ENCODE measurements at places on chromosomes 4 and X.

DNA sequence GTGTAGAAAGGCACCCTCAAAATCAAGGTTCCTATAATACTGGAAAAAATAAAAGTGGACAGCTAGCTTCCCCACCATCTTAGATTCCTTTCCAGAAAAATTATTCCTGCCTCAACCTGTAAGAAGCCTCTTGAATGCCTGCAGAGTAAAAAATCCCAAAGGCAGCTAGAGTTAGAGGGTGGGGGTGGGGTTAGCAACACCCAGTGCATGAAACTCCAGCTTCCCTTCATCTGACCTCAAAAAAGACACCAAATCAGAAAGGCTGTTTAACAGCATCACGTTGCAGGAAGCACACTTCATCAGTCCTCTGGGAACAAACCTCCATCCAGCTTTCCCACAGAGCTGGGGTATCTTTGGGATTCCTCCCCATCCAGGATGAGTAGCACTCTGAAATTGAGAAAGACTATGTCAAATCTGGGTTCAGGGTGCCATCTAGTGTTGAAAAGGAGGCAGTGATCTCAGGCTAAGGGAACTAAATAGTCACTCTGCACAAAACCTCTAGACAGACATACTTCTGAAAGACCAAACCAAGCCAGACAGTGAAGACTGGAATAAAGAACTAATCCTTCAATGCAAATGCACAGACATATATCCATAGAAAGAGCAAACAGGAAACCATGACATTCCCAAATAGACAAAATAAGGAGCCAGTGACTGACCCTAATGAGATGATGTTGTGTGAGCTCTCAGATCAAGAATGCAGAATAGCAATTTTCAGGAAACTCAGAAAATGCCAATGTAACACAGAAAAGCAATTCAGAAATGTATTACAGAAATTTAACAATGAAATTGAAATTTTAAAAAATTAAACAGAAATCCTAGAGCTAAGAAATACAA lies 97.9 kb downstream of the ARHGEF9 start:
- no peak for DNase-seq

- DNase-seq, result no peak
Observed at GRCh38 chrX:69094977-69095669, 70.1 kb downstream of the PJA1 start.

DNA sequence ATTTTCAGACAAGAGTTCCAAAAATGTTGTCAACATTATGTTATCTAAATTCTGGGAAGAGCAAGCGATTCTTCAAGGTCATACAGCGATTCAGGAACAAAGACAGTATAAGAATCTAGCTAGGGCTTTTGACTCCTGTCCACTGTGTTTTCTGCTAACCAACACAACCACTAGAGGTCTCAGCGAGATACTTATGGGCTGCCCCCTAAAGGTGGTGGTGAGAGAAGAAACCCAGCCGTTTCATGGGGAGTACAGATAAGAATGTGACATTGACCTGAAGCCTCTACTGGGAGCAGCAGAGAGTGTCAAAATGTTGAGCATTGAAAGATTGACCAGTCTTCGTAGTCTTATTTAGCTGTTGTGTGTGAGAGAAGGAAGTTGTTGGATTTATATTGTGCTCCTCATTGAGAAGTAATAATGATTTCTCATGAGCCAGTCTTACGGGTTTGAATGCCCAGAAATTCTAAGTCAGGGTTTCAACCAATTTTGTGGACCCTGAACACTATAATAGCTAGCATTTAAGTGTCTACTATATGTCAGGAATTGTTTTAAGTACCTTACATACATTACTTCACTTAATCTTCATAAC lies 168.3 kb downstream of the SPRY1 start:
- peak; percentile 34 for DNase-seq

GRCh38 chr4:6983544-6984142 lies 59.5 kb upstream of the TADA2B start:
- no peak for DNase-seq

- no peak for DNase-seq
Observed at GRCh38 chrX:81120258-81120935, 81.3 kb downstream of the HMGN5 start.

DNA sequence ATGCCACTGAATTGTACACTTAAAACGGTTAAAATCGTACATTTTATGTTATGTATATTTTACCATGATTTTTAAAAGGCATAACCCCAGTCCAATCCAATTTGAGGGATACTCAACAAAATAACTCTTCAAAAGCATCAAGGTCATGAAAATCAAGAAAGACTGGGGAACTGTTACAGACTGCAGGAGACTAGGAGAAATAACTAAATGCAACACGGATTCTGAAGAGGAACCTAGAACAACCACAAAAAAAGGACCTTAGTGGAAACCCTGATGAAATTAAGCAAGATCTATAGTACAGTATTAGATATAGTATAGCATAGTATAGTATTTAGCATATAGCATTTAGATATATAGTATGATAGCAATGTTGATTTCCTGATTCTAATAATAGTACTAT lies 26.8 kb downstream of the SH3KBP1 start:
- no peak for DNase-seq

DNA sequence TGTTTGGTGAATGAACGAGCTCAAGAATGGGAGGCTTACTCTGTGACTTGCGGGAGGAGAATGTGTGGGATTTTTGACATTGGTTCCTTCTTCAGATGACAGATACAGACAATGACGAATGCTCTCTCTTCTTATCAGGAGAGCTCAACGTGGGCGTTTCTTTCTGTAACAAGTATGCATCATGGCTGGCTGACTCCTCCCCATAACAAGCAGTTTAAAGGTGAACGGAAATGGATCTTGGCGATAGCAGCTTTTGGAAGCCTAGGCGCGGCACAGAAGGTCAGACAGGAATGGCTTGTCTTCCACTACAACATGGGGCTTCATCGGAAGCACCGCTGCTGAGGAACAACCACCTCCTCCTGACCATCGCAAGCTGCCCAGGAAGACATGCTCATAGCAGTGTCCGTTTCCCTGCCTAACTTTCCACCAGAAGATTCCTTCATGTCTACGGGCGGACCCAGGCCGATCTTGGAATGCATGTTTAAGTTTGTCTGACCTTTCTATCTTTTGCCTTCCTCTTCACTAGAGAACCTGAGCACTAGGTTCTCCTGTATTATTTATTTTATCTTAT lies 18.3 kb upstream of the ACSL1 start:
- DNase-seq, result no peak

GRCh38 chr4:132240081-132240480 lies 909.0 kb upstream of the PCDH10 start:
- DNase-seq, result no peak

DNA sequence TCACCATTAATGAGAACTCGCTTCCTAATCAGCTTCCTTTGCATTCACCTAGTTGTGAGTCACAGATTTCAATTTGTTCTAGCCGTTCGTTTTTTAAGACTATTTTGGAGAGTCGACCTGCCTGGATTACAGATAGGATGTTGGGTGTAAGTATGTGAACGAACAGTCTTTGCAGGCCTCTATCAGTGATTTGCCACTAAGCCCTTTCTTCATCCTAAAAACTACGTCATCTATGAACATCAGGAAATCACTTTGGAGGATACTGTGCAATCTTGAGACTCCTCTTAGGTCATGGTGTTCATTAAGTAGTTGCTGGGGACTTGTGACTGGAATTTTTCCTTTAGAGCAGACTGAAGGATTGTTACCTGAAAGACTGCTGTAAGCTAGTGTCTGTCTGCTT lies 1.1 kb downstream of the POLA1 start:
- DNase-seq, result no peak

DNA sequence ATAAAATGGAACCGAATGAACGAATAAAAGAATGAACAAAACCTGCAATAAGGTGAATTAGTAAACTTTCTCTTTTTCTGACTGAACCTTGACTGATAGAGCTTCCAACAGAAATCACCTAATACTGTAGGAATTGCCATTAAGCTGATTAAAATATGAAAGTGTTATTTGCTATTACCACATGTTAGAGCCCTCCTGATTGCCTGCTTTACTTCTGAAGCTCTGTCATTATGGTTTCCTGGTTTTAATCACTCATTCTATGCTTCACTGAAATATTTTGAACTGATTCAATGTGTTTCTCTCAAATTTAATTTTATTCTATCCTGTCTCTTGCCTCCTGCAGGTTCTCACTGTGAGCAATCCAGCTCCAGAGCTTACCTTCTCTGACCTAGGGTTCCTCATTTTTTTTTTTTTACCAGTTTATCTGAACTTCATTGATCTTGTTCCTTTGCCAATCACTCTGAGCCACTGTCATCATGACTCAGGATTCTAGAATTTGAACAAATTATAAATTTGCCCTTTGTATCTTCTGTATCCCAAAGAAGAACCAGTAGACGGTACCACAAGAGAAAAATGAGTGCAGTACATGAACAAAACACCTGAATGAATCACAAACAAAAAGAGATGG lies 48.1 kb upstream of the UGT2B15 start:
- no peak for DNase-seq

- DNase-seq, result no peak
Observed at GRCh38 chr4:69881173-69881773, 21.3 kb upstream of the SULT1E1 start.

DNA sequence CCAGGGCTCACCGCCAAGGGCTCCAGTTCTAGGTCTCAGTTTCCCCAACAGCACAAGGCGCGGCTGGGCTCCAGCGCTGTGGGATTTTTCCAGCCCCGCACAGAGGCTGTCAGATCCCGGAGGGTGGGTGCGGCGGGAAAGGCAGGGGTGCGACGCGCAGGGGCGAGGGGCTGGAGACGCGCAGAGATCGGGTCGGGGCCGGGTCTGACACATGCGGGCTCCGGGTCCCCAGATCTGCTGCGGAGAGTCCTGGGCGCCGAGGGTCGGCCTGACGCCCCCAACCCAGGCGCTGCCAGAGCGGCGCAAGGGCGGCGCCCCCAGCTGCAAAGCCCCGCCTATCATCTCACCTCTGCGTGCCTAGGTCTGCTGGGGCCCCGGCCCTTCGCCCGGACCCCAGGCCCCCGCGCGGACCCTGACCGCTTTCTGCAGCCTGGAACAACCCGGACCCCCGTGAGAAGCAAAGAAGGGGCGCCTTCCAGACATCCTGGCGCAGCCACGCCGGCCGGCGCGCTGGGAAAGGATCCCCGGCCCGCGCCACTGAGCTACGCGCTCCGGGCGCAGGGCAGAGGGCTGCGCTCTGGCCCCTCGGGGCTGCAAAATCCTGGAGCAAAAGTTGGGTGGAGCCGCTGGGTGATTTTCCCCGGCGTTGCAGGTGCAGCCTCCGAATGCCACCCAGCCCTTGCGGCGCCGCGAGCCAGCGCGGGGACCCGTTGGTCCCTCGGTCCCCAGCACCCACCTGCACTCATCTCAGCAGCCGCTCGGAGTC lies 486 bp downstream of the ABLIM2 start:
- DNase-seq, result no peak

GRCh38 chr4:33218238-33218637 lies 2498.1 kb downstream of the PCDH7 start:
- DNase-seq, result no peak

DNA sequence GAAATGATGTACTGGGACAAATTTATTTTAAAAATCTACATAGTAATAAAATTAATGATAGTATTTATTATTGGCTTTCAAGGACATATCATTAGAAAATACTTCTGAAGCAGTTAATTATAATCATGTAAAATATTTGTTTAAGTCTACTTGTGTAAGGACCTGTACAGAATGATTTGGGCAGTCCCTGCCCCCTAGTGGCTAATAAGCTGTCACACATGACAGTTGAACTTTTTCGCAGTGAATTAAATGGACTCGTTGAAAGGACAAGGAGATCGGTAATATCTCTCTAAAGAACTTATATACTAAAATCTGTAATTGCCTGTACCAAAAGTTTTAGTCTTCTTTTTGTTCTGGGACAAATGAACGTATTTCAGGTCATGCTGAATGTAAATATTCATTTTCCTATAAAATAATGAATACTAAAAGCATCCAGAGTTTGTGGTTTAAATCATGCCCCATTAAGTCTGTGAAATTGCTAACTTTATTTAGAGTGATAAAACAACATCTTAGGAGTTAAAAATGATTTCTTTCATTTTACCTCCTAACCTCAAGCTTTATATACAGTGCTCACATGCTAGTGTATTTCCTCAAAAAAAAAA lies 13.6 kb downstream of the EXOC1 start:
- no peak for DNase-seq
